ENCODE measurements at places on chromosomes 1 and 21.

- no peak for DNase-seq
These were observed 72.0 kb downstream of the SLC66A1 start for GRCh38 chr1:19384113-19384512.

DNA sequence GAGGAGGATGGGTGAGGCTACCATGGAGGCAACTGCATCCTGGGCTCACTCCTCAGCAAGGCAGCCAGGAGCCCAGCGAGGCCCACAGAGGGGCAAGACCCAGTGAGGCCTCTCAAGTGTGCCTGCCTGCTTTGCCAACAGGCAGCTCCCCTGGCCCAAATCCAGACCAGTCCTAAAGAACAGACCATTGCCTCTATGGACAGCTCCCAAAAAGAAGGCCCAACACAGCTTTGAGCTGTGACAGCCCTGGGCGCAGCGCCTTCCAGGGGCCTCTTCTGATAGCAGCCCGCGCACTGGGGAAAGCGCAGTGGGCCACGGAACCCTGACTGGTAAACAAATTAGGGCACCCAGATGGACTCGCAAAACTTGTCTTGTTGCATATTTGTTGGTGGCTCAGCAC is 25.5 kb downstream of the C1orf198 start:
- no peak for DNase-seq

GRCh38 chr1:209924390-209924789 is 13.6 kb upstream of the SYT14 start:
- DNase-seq = no peak

DNA sequence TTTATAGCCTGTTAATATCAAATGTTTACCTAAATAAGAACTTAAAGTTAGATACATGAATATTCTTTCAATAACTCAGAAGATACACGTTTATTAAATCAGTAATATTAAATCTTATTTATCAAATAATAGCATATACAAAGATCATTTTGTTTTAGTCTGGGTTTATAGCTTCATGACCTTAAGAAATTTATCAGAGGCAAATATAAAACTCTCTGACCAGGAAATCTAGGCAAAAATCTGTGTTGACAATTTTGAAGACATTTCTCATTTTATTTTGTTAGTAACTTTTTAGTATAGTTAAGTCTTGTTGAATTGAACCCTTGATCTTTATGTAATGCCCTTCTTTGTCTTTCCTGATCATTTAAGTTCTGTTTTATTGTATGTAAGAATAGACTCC is 46.4 kb downstream of the PRKACB start:
- no peak for DNase-seq

- no peak for DNase-seq
These were observed 51.2 kb downstream of the BEND5 start for GRCh38 chr1:48725341-48726046.

DNA sequence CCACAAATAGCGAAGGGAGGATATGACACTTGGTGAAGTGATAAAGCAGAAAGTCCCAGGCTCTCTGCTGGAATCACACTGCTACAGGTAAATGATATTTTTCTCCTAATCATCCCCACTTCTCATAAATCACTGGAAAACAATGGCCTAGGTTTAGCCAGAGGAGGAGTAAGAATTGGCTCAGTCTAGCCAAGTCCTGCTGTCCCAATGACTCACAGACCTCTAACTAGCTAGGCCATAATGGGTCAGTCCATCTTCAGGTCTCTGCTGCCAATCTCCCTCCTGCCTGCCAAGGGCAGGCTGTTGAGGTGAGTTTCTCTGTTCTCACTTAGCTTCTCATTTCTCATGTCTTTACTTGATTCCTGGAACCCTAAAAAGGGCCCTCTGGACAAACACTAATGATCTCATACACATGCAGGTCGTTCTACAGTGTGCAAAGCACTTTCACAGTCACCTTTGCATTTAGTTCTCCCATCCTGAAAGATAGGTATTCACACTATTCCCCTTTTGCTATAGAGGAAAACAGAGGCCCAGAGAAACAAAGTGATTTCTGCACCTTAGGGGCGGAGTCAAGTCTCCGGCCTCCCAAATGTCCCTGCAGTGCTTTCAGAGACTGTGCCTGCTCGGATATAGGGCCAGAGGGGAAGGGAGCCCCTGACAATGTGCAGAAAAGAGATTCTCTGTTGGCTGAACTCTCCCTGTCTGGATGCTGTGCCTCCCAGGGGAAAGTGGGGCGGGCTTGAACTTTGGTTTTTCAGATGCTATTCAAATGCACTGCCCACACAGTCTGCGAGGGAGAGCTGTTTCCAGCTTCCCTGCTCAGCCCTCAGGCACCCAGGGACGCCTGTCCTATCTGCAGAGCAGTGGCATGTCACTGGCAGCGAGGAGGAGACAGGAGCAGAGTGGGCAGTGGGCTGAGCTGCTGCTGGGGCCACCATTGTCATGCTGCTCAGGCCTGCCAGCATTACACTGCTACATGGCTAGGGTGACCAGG is 3.9 kb upstream of the CDK18 start:
- no peak for DNase-seq

GRCh38 chr1:64934115-64934877 is 32.1 kb downstream of the JAK1 start:
- no peak for DNase-seq

GRCh38 chr21:45887120-45887611 is 94.4 kb upstream of the COL6A1 start:
- no peak for DNase-seq

DNA sequence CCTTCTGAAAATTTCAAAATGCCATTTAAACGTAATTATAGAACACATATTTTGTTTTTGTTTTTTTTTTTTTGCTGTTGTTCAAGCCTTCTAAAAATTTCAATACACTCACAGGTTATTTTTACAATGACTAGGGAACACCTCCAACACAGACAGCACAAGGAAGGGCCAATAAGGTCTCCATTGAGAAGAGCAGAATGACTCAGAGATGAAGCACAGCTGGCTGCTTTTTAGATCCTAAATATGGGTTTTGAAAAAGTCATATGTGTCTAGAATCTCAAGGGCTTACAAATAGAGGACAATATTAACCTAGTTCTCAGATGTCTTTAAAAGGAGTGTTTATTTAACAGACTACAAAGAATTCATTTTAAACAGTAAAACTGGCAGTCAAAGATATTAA is 104.6 kb downstream of the NEGR1 start:
- DNase-seq = no peak

- DNase-seq = no peak
These were observed 9.4 kb upstream of the CTBS start for GRCh38 chr1:84583648-84584047.

DNA sequence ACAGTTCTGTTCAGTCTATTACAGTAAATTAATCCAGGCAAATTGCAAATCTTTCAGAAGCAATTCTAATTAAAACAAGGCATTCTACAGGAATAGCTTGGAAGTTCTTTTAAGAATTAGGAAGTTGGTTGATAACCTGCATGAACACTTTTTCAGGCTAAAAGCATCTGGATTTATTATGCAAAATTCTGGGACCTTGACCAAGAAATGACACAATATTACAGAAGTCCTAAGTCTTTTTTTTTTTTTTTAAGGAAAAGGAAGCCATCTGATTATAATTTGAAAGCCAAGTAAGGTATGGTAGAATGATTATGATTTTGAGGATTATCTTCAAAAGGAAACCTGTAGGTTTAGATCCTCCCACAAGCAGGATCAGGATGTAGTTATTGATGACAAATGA is 74.7 kb upstream of the KCNK2 start:
- no peak for DNase-seq

DNA sequence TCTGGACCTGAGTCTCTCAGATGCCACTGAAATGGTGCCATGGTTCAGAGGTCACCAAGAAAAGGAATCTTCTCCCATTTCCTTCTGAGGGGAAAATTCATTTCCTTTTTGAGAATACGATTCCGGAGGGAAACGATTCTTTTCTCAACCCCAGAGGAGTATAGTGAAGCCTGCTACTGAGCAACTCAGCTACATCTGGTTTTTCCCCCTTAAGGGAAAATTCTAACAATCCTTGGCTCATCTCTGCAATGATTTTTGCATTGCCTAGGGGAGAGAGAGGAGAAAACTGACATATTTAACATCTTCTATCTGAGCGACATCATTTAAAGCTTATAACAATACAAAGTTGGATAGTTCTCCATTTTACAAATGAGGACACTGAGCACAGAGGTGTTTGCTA is 22.4 kb upstream of the KANK4 start:
- DNase-seq = no peak

DNA sequence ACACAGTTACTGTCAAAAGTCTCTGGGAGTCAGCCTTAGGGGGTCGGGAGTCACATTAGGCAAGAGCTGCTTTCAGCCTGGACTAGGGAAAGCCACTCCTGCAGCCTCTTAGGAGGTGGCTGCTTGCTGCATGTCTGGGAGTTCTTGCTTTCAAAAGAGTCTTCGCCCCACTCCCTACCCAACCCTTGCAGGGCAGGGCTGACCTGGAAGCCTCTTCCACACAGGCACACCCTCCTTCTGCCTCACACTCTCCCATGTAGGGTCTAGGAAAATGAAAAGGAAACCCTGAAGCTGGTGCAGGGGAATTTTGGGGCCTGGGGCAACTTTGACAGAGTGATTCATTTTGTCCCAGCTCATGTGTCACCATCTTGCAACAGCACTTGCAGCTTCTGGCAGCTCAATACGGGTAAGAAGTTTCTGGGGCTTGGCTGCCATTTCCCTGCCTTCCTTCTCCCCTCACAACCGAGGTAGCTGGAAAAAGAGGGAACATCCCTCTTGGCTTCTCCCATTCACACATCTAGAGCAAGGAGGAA is 37.3 kb downstream of the KCND3 start:
- DNase-seq = no peak

DNA sequence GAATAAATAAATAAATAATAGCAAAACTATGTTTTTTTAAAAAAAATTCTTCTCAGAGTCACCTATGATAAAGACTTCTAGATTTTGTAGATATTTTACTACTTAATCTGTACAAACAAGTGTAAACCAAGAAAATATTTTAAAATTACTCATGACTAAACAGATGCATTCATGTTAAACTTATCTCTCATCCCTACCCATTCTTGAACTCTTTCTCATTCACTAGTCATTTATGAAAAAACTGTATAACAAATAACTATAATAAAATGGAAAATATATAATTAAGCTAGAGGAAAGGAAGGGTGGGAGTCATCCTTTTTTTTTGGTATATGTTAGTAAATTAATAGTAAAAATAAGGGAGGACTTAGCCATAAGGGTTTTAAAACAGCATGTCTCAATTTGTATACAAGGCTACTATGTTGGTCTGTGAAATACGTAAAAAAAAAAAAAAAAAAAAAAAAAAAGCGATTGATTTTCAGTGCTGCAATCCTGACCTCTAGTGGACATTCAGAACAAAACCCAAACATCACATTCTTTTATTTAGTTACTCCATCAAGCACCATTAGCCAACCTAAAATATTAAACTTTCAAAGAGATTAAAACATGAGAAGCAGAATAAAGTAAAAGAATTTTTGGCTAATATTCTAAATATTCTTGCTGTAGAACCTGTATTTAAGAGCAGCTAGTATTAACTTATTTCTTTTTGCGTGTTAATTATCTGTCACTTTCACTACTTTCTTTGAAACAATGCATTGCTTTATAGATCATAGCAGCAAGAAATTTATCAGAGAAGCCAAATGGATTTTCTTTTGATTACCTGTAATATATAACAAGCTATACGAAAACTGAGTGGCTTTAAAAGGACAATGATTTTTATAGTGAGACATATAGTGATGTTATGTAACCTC is 255.8 kb upstream of the CACYBP start:
- DNase-seq = no peak

DNA sequence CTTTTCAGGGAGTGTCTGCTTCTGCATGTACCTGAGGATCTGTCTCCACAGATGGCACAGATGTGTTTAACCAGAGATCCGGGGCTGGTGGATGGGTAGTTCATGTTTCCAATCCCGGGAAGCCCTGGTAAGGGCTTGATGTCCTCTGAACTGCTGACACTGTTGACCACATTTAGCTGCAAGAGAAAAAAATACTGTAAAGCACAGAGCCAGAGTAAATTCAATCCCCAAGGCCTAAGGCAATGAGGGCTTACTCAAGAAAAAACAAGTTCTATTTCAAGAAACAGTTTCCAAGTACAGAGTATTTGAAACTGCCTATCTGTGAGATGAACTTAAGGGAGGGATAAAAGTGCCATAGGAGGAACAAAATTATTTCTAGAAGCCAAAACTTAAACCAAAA is 25.1 kb downstream of the RXRG start:
- no peak for DNase-seq

DNA sequence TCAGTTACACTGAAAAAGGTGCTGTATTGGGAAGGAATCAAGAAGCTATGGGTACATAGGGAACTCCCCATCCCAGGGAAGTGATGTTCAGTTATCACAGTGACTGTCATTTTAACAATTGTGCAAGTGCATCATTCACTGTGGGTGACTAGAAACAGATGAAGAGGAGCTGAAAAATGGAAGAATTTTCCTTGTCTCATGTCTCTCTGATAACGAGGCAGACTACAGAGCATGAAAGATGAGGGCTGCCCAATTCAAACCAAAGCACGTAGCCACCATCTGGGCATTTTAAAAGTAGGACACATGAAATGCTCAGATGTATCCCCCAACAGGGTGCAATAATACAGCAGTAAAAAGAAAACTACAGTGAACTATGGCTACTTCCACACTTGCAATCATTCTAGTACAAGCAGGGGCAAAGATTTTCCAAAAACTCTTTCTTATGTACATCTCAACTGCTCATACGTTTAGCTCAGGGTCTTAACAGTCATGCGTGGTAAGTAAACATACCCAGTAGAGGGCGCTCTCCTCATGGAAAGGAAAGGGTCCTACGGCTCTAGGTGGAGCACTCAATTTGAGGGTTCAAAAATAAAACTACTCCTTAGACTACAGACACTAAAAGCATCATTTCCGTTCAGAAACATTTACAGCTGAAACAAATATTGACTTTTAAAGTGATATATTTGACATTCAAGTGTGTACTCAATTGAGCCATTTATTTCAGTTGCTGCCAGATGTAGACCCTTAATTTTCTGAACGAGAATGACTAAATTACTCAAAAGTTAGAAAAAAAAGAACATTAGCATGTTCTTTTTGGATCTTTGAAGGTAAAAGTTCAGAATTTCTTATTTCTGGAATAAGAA is 143.2 kb downstream of the KCTD3 start:
- DNase-seq = no peak

DNA sequence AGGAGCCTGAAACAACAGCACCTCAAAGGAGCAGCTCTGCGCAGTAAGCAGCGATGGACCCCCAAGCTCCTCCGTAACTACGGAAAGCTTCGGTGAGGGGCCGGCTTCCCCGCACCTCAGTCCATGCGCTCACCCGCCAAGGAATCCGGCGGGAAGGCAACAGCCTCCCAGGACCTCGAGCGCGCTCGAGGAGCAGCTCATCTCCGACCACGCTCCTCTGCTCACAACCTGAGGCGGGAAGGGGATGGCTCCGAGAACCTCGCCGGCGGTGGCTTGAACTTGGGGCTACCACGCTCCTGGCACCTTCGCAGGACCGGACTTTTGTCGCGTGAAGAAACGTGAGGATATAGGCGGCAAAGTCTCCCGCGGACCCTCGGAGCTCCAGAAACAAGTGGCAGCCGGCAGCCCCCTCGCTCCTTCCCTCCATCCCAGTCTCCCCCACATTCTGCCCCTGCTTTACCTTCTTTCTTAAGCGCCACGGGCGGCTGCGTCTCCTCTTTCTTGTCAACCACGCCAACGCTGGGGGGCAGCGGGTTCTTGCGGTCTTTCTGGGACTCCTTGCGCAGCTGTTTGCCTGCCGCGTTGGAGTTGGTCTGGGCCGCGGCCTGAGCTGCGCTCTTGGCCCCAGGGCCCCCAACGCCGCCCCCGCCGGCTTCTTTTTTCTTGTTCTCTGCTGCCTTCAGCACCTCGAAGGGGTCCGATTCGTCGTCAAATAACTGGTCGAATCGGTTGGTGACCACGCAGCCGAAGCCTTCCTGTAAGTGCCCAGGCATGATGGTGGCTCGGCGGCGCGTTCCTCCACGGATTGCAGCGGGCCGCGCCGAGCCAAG is 459 bp downstream of the SERBP1 start:
- peak; percentile 58 for DNase-seq

- no peak for DNase-seq
These were observed 169.1 kb downstream of the C1orf21 start for GRCh38 chr1:184555665-184556641.

Data from activated T-cell treated with anti-CD3 and anti-CD28 coated beads, Interleukin-2, amount 50 U/mL, for 48 hours (primary cell).